ENCODE measurements at places on chromosomes 6 and 20.

- peak; percentile 28 for DNase-seq
These were observed 584 bp downstream of the LYRM4 start for GRCh38 chr6:5260111-5260620.

DNA sequence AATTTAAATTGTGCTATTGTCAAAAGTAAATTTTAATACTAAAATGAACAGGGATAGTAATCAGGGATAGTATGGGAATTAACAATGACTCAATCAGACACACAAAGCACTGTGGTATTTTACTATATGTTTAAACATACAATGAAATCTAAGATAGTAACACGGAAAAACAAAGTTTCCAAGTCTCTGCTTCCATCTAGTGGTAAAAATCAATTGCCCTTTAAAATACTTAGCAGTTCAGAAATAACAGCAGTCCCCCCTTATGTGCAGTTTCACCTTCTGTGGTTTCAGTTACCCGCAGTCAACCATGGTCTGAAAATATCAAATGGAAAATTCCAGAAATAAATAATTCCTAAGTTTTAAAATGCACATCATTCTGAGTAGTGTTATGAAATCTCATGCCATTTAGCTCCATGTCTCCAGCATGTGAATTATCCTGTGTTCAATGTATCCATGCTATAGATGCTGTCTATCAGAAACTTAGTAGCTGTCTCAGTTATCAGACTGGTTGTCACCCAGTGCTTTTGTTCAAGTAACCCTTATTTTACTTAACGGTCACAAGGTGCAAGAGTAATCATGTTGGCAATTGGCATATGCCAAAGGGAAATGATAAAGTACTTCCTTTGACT is 58.5 kb downstream of the AHI1 start:
- DNase-seq: no peak

- DNase-seq: no peak
These were observed 161.2 kb downstream of the KLHL32 start for GRCh38 chr6:97085772-97086171.

GRCh38 chr6:85594197-85594930 is 706 bp upstream of the SNX14 start:
- DNase-seq: no peak

GRCh38 chr6:8269872-8270454 is 165.4 kb downstream of the SLC35B3 start:
- no peak for DNase-seq

GRCh38 chr20:37643400-37643799 is 50.4 kb upstream of the CTNNBL1 start:
- DNase-seq: no peak

DNA sequence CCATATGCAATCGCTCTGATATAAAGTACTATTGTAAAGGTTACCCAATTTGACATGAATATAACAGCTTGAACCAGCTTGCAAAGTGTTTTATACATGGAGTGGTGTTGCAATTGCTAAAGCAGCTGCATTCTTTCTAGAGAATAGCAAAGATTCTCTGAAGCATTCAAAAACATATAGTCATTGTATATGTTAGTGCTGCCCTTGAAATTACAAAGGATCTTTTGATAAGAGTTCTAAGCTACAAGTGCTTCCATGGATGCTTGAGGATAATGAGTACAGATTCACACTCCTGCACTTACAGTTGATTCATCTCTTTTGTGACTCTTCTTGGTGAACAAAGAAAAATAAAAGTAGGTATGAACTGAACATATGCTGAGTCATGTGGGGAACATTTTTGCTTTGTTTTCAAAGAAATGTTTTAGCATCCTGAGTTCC is 175.7 kb downstream of the ALDH8A1 start:
- DNase-seq: no peak

GRCh38 chr6:20686142-20686541 is 151.9 kb downstream of the CDKAL1 start:
- no peak for DNase-seq

DNA sequence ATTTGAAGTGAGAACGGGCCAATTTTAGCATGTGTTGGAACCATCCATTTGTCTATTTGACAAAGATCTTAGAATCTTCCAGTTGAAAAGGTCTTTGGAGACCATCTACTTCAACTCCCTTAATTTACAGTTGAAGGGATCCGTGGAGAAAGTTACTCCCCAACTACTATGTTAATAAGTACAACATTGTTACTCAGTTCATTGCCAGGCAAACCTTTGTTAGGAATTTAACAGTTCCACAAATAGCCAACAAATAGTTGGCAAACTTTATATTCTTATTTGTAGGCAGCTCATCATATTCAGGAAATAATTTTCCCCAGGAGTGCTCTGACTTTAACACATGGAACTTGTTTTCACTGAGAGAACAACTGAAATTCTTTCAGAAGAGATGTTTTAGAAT is 81.0 kb upstream of the FLRT3 start:
- no peak for DNase-seq

DNA sequence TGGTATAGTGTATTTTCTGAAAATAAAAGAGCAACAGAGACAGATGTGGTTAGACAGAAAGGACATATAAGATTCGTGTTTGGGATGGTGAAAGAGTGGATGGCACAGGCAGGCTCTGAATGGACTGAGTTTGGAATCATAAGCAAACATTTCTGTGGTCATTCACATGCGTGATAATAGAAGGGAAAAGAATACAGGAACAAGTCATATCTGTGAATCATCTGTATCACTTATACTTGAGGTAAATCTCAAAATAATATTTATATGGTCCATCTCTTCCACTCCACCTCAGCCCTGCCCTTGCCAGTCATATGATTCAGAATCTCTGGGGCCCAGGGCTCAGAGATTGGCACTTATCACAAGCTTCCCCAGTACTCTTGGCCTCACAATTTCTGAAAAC is 535.1 kb downstream of the BCKDHB start:
- no peak for DNase-seq

GRCh38 chr20:23938118-23938438 is 50.5 kb downstream of the GGTLC1 start:
- no peak for DNase-seq

DNA sequence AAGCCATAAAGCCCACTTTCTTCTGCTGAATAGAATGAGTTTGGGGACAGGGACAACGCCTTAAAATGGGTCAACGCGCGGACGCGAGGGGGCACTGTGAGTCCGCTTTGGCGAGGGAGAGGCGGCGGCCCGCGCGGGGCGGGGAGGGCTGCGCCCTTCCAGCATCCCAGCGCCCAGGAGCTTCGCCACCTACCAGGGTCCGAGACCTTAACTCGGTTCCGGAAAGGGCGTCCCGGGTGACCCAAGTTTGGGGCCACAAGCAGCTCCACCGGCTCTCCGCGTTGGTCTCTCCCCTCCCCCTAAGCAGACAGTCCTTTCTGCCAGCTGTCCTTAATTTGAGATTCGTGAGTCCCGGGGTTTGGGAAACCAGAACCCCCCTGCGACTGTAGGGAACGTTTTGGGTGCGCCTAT is 1.8 kb upstream of the SAMD5 start:
- no peak for DNase-seq

GRCh38 chr6:98039904-98040607 is 757.0 kb upstream of the MMS22L start:
- DNase-seq: no peak

DNA sequence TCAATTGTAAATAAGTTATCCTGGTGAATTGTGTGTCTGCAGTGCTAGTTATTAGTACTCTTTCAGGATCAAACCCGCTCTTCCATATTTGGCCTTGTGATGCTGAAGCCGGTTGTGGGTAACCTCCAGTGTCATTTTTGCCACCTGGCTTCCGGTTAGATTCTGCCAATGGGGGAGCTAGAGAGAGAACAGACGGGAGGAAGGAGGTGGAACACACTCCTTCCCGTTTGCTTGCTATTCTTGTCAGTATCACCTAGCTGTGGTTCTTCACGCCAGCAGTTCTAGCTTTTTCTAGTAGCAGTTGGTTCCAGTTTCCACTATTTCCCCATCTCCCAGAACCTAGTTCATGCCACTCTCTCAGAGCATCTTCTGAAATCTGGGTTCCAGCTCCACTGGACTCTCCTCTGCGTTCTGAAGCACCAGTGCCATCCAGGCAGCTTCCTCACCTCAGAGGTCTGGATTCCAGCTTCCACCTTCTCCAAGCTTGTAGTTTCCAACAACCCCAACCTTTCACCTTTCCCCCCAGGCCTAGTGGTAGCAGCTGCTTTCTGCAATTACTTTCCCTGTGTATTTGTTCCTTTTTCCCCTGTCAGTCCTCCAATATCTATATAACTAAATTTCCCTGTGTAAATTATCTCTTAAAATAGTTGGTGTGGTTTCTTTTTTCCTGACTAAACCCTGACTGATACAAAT is 46.9 kb upstream of the LOC128125822 start:
- no peak for DNase-seq

- no peak for DNase-seq
These were observed 128.4 kb upstream of the ESR1 start for GRCh38 chr6:151679081-151679480.

- DNase-seq: no peak
These were observed at the start of gene FOXF2 for GRCh38 chr6:1389369-1390132. Gene FOXF2, plus strand, starts transcription at chr6:1389576. Its CDS starts 372 bp downstream, at chr6:1389948.

DNA sequence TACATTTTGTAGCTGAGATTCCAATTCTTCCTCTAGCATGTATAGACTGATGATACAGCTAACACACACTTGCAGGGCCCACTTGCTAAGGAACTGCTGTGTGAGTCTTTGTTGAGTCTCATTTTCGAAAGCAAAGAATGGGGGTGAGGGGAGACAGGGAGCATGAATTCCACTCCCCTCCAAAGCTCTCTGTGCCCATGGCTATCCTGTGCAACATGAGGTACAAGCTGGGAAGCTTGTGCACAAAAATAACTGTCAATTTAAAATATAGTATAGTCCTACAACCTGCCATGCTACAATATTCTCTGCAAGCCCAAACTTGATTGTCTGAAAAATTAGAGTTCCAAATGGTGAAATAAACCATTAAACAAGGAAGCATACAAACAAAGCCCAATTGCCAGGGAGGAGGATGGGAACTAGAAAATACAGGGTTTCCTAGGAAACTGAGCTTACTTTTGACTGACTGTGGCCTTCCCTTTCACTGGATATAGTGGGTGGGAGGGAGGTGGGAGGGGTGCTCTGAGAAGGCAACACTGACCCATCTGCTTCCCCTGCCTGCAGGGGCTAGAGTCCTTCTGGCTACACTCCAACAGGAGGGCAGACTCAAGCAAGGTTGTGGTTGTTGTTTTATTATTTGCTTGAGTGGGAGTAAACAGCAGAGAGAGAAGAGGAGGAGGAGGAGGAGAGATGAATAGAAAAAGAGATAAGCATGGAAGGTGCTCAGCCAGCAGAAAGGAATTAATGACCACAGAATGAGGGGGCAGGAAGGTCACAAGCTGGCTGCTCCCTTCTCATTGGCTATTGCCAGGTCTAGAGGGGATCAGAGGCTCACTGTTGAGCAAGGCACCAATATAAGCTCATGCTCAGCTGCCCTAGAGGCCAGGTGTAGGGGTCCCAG is 84.6 kb downstream of the FYN start:
- DNase-seq: no peak

DNA sequence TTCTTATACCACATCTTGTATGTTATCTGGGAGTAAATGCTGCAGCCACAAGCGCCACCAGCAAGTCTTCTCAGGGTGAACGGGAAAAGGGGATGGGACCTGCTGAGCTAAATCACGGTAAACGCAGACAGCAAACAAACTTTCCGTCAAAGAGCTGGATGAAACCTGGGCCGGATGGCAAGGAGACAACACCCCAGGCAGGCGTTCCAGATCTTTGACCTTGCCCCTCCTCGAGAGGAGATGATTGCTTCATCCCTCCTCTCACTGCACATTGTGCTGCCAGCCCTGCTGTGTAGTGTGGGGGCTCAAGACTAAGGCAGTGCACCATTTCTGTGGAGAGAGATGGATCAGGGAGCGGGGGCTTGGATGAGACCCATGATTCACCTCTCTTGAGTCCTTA is 9.8 kb downstream of the RAET1E start:
- no peak for DNase-seq

DNA sequence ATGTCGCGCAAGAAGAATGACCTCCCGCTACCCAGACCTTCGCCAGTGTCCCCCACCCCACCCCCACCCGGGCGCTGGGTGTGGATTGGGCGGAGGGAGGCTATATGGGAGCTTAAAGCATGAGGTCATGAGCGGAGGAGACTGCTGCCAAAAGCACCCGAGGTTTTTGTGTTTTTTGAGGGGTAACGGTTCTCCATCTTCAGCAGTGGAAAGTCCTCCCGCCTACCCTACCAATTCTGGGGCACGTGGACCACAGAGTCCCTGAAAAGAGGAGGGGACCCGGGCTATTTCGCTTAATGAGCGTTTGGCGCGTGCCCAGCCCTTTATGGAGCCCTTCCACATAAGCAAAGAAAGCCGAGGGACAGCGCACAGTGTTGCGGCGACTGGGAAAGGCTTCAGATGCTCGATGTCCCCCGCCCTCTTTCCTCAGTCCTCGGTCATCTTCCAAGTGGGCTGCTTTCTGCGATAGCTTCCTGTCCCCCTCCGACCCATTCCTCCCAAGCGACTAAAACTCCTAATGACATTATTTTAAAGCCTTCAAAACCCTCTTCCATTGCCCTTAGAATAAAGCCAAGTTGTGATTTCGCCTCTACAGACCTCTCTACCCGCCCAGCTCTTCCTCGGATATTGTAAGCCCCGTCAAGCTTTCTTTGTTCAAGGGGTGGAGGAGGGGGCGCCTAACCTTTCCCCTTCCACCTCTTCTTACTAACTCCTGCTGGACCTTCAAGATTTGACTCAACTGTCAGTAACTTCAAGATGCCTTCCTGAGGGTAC is 2.1 kb upstream of the TRERF1 start:
- DNase-seq: no peak

DNA sequence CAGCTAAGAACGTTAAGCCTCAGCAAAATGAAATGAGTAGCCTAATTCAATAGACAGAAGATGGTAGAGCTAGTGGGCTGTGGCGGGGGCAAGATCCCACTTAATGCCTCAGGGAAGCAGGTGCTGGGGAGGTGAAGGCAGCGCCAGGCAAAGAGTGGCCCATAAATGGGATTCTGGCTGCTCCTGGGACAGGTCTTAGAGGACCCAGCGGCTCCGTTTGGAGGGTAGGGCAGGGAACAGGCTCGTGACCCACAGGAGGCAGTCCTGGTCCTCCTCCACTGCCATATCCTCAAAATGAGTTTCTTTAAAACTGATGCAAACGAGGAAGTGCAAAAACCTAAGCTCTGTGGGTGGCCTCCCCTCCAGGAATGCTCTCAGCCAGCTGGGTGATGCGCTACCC is 32.7 kb downstream of the SAYSD1 start:
- no peak for DNase-seq

GRCh38 chr6:17836293-17836692 is 129.6 kb upstream of the NUP153 start:
- no peak for DNase-seq

DNA sequence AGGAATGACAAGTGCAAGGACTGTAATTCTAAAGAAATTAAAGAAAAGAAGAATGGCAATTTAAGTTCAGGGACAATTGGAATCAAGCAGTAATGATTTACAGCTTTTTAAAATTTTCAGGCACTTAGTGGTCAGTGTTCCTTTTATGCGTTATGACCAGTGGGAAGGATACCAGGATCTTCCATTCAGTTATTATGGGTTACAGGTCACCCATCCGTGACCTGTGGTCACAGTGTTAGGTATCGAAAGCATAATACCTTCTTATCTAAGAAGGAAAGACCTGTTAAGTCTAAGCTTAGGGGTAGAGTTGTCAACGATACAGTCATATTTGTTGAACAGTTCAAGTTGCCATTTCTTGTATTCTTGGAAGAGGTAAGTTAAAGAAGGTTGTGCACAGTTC is 253.8 kb downstream of the LAMA2 start:
- DNase-seq: no peak

Data from stimulated activated CD8-positive, alpha-beta memory T cell treated with anti-CD3 and anti-CD28 coated beads, Interleukin-4, amount 100 ng/mL, for 1 hour (primary cell).